Breast epithelium (tissue), 4 donors: ENCODE measurements at places on chromosomes 3 and 15. TPM values are rescaled to one million over a fixed set of nuclear protein-coding genes. Genes with fewer than 3 reads are reported as not detected.

- DNase-seq = no peak
Observed at GRCh38 chr3:107953722-107954121, 137.1 kb downstream of the CD47 start.

DNA sequence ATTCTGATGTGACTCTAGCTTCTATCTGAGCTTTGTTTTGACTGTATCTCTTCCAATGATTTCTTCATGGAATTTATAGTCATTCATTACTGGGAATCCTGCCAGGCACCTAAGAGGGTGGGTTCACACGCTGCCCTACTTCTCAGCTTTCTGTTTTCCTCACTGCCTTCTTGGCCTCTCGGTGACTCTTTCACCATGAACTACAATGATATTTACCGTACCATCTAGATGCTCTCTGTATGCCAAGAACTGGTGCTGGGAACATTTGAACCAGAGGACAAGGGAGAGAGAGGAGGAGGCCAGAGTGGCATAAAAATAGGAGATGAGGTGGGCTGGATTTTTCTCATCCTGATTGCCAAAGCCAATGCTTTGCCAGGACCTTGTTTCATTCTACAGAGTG lies 280.0 kb upstream of the P2RY1 start:
- DNase-seq = no peak

Gene CLDN16
- 0.29 TPM for total RNA-seq

DNA sequence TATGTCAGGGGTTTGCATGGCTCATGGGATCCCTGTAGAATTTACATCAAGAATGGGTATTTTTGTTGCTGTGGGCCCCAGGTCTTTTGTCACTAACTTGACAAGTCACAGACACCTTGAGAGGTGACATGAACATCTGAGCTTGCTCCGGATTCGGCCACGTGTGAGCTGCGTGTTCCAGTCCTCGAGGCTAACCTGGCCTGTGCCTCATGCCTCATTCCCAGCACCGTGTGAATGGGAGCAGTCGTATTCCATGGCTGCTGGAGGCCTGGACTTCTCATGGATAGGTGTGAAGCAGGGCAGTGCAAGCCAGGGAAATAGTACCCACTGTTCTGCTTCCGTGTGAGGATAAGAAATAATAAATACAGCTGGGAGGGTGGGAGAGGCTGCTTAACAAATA lies 423.5 kb downstream of the OCA2 start:
- no peak for DNase-seq

DNA sequence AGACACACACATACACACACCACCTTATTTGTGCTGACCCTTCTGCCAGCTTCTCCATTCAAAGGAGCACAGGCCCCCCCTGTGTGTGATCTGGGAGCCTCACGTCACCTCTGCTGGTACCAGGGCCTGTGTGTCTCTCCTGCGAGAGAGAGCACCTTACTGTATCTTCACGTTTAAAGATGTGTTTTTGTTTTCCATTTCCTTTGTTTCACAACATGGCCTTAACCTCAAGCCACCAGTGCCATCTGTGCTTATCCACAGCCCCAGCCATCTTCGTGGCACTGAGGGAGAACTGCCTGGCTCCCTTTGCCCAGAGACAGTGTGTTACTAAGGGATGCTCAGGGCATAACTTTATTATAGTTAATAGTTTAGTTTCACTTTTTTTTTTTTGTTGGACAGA lies 52.3 kb downstream of the ABHD2 start:
- DNase-seq = no peak

Gene CPB1
- 14.9 TPM for total RNA-seq

Gene RNU6-1
- not detected for total RNA-seq

GRCh38 chr3:79268422-79268821 lies 499.4 kb downstream of the ROBO1 start:
- no peak for DNase-seq
